Activated CD8-positive, alpha-beta memory T cell treated with anti-CD3 and anti-CD28 coated beads for 48 hours (primary cell): ENCODE measurements at places on chromosomes 2 and 18.

GRCh38 chr2:238689331-238689730 is 158.6 kb upstream of the TWIST2 start:
- DNase-seq: no peak

DNA sequence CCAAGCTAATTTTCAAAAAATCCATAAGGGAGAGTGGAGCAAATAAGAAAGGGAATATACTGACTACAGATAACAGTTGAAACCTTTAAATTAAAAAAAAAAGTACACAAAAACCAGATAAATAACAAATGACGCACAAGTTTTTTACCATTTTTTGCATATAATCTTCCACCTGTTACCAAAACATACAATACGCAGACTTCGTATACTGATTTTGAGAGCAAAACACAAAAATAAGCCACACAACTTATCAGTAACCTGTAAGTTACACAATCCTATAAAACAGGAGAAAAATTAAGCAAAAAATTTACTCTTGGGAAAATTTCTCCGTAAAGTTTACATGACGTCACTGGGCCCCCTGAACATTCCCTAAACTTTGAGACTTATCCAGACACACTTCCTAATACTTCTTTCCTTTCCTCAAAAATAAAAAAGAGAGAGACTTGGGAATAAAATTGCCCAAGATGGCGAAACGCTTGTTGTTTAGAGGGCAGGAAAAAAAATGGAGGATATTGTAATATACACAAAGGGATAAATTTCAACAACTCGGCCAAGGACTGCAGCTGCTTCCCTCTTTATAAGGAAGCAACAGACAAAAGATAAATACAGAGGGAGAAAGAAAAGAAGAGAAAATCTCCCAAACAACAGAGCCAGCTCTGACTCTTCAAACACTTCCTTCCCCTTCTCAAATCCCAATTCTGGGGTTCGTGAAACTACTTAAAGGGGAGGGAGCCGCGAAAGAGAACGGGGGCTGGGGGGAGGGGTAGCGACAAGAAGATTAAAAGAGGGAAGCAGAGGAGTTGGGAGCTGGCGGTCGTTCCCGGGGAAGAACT is 1.6 kb downstream of the BAZ2B start:
- DNase-seq: no peak

DNA sequence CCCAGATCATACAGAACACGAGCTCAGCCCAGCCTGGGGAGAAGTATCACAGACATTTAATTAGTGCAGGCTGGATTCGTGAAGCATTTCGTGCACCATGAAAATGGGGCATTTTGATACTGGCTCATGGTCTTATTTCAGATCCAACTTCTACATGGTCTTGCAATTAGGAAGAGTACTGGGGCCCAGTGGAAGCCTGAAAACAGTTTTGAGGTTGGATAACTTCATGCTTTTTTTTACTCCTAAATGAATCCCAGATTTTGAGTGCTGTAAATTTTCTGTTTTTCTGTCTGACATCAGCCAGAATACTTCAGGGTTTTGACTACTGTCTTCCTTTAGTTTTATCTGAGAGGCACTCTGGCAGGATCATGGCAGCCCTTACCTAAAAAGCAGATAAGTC is 160.1 kb downstream of the GFPT1 start:
- DNase-seq: no peak

GRCh38 chr2:145960479-145961163 is 1440.7 kb upstream of the ZEB2 start:
- DNase-seq: no peak

DNA sequence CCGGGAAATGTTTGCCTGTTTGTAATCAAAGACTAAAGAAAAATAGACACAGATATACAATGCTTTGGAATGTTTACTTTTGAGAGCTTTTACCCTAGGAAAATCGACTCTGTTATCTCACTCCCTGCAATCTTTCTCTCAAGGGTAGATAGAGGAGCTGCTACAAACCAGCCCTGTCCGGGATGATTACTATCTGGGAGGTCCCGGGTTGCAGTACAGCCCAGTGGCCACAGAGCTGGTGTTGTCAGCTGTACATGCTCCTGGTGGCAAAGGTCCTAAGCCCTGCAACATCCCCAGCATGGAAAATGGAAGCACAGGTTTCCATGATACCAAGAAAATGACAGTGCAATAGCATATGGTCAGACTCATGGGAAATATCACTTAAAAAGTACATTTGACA is 570.5 kb upstream of the SOX11 start:
- no peak for DNase-seq

DNA sequence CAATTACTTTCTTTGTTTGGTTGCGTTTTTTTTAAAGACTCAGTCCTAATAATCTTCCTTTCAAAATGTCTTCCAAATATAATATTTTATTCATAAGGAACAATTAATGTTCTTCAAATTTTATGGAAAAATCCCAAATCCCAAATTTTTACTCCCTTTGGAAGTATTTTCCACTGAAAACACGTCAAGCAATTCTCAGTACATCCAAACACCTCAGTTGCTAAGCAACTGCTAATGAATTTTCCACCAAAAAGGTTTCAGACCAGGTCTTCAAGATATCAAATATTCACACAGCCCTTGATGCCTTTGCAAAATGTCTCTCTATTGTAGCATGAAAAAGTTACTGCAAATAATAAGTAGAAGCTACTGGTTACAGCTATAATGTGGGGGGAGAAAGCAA is 140.1 kb downstream of the DSEL start:
- DNase-seq: no peak

- DNase-seq: no peak
Measured at GRCh38 chr2:6926071-6926732, 9.0 kb downstream of the RNF144A start.

DNA sequence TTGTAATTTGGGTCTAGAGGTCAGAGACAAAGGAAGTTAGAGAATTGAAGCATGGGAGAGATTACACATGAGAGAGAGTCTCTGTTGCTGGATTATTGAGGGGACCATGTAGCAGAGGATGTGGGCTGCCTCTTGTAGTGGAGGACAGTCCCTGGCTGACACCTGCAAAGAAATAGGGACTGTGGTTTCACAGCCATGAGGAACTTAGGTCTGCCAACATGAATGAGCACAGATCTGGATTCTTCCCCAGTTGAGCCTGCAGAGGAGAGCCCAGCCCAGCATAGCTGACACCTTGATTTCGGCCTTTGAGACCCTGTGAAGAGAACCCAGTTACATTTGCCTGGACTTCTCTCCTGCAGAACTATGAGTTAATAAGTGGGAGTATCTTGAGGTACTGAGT is 179.5 kb upstream of the TWIST2 start:
- DNase-seq: no peak

GRCh38 chr18:67222887-67223286 is 293.6 kb downstream of the DSEL start:
- DNase-seq: no peak

DNA sequence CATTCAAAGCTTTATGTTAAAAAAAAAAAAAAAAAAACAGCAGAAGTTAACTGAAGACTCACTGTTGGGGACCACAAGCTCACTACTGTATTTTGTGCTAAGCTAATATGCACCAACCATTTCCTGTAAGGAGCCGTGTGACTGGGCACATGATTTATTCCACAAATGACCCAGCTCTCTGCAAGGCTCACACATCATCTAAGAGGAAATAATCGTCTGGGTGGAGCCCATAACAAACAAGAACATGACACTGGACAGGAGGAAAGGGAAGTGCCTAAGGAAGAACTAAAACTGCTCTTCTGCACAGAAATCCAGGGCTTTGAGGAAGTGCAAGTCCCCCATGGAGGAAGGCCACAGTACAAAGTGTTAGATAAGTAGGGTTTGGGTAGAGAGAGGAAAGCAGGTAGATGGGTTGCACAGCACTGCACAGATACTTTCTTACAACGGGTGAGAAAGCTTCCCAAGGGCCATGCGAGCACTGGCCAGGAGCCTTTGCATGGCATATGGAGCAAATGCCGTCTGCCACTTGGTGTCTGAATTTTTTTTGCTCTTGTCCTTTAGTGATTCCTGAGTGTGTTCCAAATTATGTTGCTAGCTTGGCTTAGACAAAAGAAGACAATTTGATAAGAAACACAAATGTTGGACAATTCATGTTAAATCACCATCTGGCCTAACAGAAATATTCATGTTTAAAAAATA is 24.4 kb downstream of the NFE2L2 start:
- DNase-seq: no peak

- no peak for DNase-seq
Measured at GRCh38 chr2:233404222-233404621, 49.9 kb downstream of the DGKD start.

- DNase-seq: no peak
Measured at GRCh38 chr18:35157181-35157580, 83.7 kb upstream of the ZNF397 start.

DNA sequence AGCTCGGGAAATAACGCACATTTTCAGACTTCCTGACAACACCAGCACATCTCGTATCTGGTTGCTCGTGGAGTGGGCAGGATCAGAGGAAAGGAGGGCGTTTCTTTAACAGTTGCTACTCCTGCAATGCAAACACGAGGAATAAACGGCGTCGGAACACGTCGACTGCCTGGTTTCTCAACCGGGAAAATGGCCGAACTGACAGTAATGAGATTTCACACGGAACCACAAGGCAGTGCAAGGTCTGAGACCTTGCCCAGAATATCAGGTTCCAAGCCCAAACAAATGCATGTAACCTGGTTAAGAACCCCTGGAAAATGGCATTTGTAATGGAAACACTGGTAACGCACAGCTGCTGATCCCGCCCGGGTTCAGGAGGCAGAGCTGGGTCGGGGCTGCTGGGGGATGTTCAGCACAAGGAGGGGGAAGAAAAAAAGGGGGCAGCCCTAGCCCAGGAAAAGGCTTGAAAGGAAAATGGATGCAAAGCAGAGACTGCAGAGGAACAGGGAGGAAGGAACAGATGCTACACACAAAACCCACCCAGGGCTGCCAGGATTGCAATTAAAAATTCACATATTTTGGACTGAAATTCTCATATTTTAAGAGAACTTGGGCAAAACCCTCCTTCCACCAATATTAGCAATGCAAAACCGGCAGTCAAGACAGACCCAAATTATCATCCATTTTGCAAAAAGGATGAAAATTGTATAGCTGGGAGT is 61.6 kb upstream of the KLHL29 start:
- no peak for DNase-seq

DNA sequence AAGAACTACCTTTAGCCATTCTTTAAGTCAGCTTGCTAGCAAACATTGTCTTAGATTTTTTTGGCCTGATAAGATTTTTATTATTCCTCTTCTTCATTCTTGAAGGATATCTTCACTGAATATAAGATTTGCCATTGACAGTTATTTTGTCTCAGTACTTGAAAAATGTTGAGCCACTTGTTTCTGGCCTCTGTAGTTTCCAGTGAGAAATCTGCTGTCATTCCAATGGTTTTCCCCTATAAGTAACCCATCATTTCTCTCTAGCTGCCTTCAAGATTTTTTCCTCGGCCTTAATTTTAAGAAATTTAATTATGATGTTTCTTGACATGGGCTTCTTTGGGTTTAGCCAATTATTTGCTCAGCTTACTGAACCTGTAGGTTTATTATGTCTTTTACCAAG is 32.6 kb downstream of the ACOXL start:
- no peak for DNase-seq

- DNase-seq: no peak
Measured at GRCh38 chr2:37589298-37589697, 82.1 kb downstream of the CDC42EP3 start.

GRCh38 chr2:62741954-62742722 is 36.6 kb downstream of the EHBP1 start:
- no peak for DNase-seq

DNA sequence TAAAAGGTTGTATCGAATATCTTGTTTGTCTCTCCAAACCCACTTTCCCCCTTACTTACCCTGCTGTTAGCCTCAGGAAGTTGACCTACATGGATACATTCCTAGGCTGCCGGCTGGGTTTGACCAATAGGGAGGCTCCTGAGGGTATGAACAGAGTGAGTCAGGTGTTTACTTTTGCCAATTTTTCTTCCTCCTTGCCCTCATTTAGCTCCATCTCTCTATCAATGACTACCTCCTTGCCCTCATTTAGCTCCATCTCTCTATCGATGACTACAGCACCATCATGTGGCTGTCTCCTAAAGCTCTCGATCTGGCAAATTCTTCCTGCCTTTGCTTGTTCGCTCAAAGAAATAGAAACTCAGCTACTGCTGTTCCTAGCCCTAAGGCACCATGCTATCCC is 571.9 kb upstream of the CRIM1 start:
- DNase-seq: no peak

DNA sequence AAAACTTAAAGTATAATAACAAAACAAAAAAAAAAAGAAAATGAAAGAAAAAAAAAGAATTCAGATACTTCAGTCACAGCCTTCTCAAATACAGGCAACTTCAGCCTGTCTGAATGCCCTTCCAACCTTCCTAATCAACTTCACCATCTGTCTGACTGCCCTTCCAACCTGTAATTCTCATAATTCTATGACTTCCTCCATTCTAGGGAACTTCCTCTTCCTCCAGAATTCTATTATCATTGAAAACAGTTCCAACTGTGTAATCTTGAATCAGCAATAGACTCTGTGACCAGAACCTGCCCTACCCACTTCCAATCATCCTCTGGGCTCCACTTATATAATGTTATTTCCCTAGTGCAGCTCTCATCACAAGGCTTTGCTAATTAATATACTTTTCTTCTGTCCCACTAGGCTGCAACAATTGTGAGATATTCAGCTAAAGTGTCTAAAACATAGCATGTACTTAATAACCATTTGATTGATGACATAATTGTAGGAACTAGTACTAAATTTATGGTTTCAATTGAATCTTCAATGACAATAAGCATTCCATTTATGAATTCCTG is 127.3 kb downstream of the UPP2 start:
- no peak for DNase-seq

DNA sequence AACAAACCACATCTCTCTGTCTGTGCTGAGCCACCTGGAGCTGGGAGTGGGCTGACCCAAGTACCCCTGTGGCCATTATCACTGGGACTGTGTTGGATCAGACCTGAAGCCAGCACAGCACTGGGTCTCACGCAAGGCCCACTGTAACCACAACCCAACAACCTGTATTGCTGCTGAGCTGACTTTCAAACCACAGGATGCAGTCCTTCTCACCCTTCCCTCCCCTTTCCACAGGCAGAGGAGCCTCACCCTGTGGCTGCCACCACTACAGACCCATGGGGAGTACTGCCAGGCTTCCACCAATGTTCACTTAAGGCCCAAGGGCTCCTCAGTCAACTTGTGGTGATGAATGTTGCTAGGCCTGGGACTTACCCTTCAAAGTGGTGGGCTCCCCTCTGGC is 135.7 kb downstream of the DIS3L2 start:
- no peak for DNase-seq

DNA sequence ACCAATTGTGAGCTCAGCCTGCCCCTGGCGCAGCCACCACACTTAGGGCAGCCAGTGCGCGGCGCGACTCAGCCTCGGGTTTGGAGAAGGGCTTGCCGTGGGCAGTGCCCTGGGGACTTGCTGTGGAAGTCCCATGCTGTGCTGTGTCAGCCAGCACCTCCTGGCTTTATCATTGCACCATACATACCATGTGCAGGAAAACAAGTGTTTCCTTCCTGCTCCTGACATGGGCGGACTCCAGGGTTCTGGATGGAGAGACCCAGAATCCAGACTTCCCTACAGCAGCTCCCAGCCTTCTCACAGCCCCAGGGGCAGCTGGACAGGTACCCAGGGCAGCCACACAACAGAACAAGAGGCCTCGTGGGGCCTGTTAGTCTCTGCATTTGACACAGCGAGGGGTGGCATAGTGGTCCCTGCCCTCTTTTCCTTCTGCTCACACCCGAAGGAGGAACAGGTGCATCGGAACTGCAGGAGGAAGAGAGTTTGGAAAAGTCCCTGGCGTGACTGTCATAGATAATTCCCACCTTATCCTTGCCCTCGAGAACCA is 54.2 kb downstream of the SDC1 start:
- no peak for DNase-seq

GRCh38 chr2:218429911-218430692 is 11.2 kb downstream of the VIL1 start:
- no peak for DNase-seq

- no peak for DNase-seq
Measured at GRCh38 chr2:226637383-226637782, 162.2 kb downstream of the IRS1 start.
